ENCODE measurements at places on chromosomes 11 and 22.

DNA sequence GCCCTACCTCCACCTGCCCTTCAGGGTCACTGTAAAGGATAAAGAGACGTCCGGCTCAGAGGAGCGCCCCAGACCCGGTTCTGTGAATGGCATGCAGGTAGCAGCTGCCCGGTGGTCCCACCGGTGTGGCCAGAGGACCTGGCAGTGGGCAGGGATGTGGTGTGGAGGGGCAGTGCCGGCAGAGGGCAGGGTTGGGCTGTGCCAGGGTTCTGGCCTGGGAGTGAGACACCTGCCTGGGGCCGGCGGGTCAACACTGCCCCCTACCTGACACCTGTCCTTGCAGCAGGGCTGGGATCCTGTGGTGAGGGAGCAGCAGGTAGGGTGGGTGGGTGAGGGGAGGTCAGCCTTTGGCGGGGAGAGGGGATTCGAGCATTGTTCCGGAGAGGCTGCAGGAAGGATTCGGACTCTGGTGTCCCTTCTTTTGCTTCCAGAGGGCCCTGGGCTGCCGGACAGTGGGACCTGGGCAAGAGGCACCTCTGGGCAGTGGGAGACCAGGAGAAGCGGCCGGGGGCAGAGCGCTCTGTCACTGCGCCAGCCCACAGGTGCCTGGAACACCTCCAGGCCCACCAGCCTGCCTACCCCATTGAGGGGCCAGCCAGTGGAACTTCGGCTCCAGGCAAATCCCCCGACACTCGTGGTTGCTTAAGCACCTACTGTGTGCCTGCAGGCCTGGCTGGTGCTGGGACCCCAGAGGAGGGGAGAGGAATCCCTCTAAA is 1.6 kb upstream of the PHLDA2 start:
- DNase-seq, result peak; percentile 41

DNA sequence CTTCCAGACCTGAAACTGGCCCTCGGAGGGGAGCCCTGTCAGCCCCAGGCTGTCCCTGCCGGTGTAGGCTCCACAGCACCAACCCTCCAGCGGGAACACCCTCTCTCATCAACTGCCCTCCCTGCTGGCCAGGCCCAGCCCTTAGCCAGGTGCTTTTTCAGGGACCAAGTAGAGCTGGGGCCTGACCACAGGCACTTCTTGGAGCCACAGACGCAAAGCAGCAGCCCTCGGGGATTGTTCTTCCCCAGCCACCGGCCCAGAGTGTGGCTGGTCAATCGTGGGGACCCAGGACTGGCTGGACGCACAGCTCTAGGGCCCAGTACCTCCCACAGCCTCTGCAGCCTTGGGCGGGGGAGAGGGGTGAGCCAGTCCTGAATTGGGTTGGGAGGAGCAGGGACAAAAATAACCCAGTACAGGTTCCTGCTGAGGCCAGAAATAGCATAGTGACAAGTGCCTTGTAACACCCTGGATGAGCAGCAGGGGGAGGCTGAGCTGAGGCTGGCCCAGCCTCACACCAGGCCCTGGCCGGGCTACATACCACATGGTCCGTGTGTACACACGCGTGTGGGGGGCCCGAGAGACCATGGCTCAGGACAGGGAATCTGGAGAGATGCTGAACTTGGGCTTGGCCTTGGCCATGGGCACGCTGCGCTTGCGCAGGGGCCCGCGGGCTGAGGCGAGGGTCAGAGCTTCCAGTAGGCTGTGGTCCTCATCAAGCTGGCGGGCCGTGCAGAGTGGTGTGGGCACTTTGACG is 2.0 kb downstream of the KCNJ11 start:
- peak; percentile 42 for DNase-seq

GRCh38 chr11:2559527-2560311 is 114.9 kb downstream of the KCNQ1 start:
- no peak for DNase-seq

DNA sequence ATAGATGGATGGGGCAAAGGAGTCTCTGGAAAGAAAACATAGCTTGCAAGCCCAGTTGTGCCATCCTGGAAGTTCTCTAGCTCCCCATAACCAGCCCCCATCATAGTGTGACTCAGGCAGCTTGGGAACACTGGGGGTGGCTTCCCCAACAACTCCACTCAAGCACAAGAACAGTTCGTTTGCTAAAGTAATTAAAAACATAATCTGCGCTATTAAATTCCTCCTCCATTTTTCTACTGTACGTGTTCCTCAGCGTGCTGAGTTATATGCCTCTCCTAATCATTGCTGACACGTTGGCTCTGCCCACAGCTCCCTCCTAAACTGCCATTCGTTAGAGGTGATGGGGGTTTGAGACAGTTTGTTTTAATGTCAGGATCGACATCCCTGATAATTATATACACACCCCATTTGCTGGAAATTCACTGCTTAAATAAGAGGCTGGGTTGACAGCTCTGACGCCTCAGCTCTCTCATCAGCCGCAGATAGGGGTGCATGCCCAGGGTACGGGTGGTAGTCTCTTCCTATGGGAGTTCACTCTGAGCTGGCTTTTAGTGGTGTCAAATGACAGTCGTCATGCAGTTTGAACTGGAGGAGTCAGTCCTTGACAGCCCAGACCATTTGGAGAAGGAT is 59.5 kb upstream of the SEZ6L start:
- no peak for DNase-seq

GRCh38 chr11:2217211-2218030 is 45.8 kb upstream of the TH start:
- DNase-seq, result no peak

DNA sequence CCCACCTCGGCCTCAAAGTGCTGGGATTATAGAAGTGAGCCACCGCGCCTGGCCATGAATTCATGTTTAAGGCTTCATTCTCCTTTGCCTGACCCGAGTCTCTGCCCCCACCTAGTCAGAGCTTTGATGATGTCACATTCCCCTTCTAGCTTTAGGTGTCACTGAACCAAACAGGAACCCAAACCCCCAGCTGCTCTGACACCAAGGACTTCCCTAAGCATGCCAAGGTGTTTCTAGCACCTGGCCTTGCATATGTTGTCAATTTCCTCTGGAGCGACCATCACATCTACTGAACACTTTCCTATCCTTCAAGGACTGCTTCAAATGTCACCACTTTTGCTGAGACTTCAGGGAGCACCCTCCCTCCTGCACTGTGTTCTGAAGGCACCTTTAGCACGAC is 2.3 kb downstream of the F2 start:
- DNase-seq, result no peak

DNA sequence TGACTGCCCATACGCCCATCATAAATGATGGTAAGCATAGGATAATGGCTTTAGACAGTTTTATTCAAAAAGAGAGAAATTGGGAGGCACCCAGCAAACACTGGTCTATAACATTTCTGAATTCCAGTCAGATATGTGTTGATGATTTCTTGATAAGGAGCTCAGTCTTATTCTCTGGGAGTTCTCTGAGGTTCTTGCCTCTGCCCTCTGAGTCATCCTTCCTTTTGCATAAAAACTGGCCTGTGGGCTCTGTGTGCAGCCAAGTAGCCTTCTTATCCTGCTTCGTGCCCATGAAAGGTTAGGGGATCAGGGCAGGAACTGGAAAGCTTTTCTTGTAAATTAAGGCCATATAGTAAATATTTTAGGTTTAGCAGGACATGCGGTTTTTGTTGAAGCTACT is 48.9 kb downstream of the FAR1 start:
- DNase-seq, result no peak

DNA sequence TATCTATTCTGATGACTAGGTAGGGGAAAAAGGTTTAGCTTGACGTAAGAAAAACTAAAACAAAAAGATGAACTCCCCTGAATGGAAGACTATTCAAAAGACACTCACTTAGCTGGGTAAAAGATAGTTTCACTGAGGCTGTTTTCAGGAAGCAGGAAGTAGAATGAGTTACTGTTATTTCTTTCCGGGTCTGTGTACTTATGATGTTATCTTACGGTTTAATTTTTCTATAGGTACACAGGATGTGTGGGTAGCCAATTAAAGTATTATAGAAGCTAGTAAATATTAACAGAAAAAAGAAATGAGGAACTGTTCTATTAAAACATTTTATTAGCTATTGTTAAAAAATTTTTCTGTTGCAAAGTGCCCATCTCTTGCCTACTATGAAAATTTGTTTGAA is 45.8 kb upstream of the MMP7 start:
- no peak for DNase-seq

GRCh38 chr11:35856756-35857155 is 87.1 kb upstream of the LDLRAD3 start:
- no peak for DNase-seq

DNA sequence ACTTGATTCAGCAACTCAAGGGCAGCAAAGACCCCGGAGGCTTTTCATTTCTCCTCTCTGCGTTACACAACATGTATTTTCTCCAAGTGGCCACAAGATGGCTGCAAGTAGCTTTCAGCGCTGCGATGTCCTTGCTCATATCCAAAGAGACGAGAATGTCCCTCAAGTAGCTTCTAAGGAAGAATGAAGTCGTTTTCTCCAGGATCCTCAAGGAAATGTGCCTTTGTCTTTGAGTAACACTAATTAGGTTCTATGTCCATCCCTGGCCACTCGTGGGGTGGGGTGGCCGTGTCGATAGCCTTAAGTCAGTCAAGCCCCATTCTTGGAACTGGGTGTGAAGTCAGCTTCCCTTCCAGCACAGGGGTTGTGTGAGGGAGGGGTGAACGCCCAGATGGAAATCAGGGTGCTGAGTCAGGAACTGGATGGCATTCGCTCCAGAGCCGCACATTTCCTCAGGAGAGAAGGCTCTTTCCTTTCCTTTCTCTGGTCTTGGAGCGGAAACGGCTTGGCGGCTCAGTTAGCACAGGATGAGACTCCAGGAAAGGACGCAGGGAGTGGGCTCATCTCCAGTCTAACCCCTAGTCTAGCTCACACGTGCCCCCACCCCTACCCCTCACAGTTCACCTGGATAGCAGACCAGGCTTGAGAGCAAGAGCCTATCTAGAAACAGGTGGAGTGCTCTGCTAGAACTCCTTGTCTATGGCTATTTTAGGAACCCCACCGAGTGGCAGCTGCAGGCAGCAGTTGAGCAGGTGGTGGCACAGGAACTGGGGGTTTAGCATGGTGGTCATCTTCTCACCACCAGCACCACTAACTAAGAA is 44.3 kb downstream of the NNMT start:
- peak; percentile 10 for DNase-seq

DNA sequence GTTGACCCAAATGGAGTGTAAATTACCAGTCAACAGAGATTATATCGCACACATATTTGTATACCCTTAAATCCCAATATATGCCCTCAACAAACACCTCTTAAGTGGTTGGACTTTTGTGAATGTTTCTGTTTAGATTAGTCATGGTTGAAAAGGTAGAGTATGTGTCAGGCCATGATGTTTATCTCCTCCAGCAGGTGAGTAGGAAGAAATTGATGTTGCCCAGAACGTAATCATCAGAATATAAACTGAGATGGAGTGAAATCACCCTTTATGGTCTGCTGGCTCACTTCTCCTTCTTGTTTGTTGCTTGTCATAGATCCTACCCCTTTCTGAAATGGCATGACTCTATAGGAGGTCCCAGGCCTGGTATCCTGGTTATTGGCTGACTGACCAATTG is 431.8 kb downstream of the ETS1 start:
- DNase-seq, result no peak

DNA sequence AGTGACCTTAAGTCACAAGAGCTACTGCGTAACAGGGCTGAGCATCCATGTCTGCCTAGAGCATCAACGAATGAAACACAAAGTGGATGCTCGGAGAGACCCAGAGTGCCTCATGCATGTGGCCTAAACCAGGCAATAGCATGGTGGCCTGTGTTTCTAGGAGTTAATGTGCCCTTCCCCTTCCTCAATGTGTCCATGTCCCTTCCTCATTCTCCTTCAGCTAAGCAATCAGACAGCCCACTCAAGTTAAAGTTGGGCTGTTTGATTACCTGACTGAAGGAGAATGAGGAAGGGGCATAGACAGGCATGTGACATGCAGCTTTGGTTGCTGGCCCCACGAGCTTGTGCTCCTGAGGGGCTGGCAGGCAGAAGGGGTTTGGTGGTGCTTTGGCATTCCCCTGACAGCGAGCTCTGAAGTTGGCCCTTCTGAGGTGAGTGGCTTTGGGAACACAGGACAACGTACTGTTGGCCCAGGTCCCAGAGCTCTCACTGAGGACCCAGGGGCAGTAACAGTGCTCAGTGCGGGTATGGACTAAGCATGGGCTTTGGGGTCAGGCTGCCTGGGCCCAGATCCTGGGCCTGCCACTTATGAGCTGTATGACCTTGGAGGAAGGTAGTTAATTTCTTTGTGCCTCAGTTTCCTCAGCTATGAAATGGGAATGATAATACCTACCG is 46.7 kb downstream of the IRAG1 start:
- DNase-seq, result no peak

- DNase-seq, result no peak
These were observed 34.4 kb upstream of the SUSD2 start for GRCh38 chr22:24146791-24147353.

GRCh38 chr11:134592391-134592990 is 180.4 kb upstream of the B3GAT1 start:
- DNase-seq, result peak; percentile 40

DNA sequence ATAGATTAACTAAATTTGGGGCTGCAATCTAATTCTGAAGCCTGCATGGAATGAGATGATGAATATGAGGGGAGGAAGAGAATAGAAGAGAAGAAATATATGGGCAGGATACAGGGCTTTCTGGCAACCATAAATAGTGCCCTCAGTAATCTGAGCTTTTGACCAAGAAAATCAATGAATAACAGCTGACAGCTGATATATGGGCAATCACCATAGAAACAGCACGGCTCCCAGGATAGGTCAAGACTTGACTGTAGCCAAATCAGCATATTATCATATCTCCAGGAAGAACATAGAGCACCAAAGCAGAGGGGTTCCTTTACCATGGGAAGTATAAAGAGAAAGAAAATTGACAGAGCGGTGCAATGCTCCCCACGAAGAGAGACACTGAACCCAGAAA is 643.8 kb upstream of the TENM4 start:
- no peak for DNase-seq

DNA sequence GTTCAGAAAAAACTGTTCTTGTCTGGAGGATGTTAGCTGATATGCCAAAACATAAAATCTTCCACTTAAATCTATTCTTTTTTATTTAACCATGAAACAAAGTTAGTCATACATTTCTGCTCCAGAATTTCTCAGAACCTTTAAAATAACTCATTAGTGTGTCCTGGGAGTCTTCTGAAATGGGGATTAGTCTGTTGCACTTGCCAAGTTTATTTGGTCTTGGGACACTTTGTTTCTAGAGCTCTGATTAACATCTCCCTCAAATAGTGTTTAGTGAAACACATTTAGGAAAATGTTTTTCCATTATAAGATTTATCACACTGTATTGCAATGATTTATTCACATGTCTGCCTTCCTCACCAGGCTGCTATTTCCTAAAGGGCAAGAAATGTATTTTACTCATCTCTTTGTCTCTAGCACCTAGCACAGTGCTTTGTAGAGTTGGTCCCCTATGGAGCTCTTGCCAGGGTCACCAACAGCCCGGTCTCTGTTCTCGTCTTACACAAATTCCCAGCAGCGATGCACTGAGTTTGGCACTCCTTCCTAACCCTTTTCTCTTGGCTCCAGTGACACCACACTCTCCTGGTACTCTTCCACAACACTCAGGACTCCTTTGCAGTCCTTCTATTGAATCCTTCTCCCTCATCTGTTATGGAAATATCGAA is 189.2 kb downstream of the CSNK2A3 start:
- no peak for DNase-seq

GRCh38 chr11:15927864-15928217 is 428.5 kb downstream of the SOX6 start:
- DNase-seq, result no peak

All from stimulated activated CD4-positive, alpha-beta T cell treated with anti-CD3 and anti-CD28 coated beads, Interleukin-12 subunit alpha, Interleukin-12 subunit beta, amount 100 ng/mL, for 4 hours (primary cell).